A172 (cell line): ENCODE measurements at places on chromosomes 6 and 20. TPM values are rescaled to one million over a fixed set of nuclear protein-coding genes. Genes with fewer than 3 reads are reported as not detected.

CCM2L gene
- total RNA-seq = not detected in 2 replicates

PROKR2 gene
- not detected in 2 replicates for total RNA-seq

CCN5 gene
- not detected in 2 replicates for total RNA-seq

PNPLA1 gene
- not detected in 2 replicates for total RNA-seq

MYMX gene
- not detected in 2 replicates for total RNA-seq

ZSCAN23 gene
- total RNA-seq = 1.0 and 3.2 TPM in 2 replicates

HDGFL1 gene
- not detected in 2 replicates for total RNA-seq

FABP7 gene
- total RNA-seq = 0.19 TPM in 1 of 2 replicates, not detected in the other

GRM1 gene
- total RNA-seq = 0.10 TPM in 1 of 2 replicates, not detected in the other

PGC gene
- total RNA-seq = not detected in 2 replicates

OR2H2 gene
- not detected in 2 replicates for total RNA-seq

CAP2 gene
- 20.2 and 27.8 TPM in 2 replicates for total RNA-seq

ZFP57 gene
- not detected in 2 replicates for total RNA-seq

SPATS1 gene
- total RNA-seq = not detected in 2 replicates

IL17F gene
- not detected in 2 replicates for total RNA-seq

MYB gene
- 1.2 and 4.1 TPM in 2 replicates for total RNA-seq

SMLR1 gene
- total RNA-seq = not detected in 2 replicates

SEL1L2 gene
- total RNA-seq = not detected in 2 replicates

SNX21 gene
- 50.0 and 59.2 TPM in 2 replicates for total RNA-seq

DEFB132 gene
- total RNA-seq = not detected in 2 replicates

DDX43 gene
- total RNA-seq = not detected in 2 replicates

CDSN gene
- not detected in 2 replicates for total RNA-seq

IRF4 gene
- 0.29 TPM in 1 of 2 replicates, not detected in the other for total RNA-seq

ME1 gene
- total RNA-seq = 23.1 and 23.3 TPM in 2 replicates

MAFB gene
- total RNA-seq = 0.36 and 0.62 TPM in 2 replicates

THBS2 gene
- 137 and 151 TPM in 2 replicates for total RNA-seq

FOXC1 gene
- 3.5 and 4.6 TPM in 2 replicates for total RNA-seq

SLX4IP gene
- 5.7 and 5.9 TPM in 2 replicates for total RNA-seq

APCDD1L gene
- 0.78 and 2.4 TPM in 2 replicates for total RNA-seq

FRK gene
- total RNA-seq = 0.02 and 0.05 TPM in 2 replicates

FKBP1C gene
- 0.10 and 0.41 TPM in 2 replicates for total RNA-seq

KCNG1 gene
- total RNA-seq = 6.2 and 12.4 TPM in 2 replicates

CST7 gene
- not detected in 2 replicates for total RNA-seq

PPT2 gene
- total RNA-seq = 4.7 and 7.7 TPM in 2 replicates
